K562 (cell line): ENCODE measurements at places on chromosomes 2 and 18. TPM values are rescaled to one million over a fixed set of nuclear protein-coding genes. Genes with fewer than 3 reads are reported as not detected.

Gene UCN
- 0.96 and 1.5 TPM in 2 replicates for polyA plus RNA-seq

Gene MAP3K2
- polyA plus RNA-seq = 4.8 and 4.9 TPM in 2 replicates

Gene HTR2B
- polyA plus RNA-seq = not detected in 2 replicates

Gene CPS1
- polyA plus RNA-seq = 5.1 and 6.0 TPM in 2 replicates

Gene THSD7B
- polyA plus RNA-seq = not detected in 2 replicates

Gene ING5
- 53.3 and 73.4 TPM in 2 replicates for polyA plus RNA-seq

Gene TCF7L1
- 0.03 and 0.05 TPM in 2 replicates for polyA plus RNA-seq

Gene GKN2
- not detected in 2 replicates for polyA plus RNA-seq

Gene CENPA
- 43.6 and 46.2 TPM in 2 replicates for polyA plus RNA-seq

Gene DCDC2C
- not detected in 2 replicates for polyA plus RNA-seq

Gene ELOA2
- polyA plus RNA-seq = not detected in 2 replicates

Gene ANTXR1
- 0.23 and 0.62 TPM in 2 replicates for polyA plus RNA-seq

Gene FBXO15
- 0.08 and 0.11 TPM in 2 replicates for polyA plus RNA-seq

Gene IL36G
- polyA plus RNA-seq = not detected in 2 replicates

Gene RGPD4
- not detected in 2 replicates for polyA plus RNA-seq

Gene DPP4
- polyA plus RNA-seq = not detected in 2 replicates

Gene PSTPIP2
- 27.1 and 33.4 TPM in 2 replicates for polyA plus RNA-seq

Gene SCN9A
- 4.7 and 5.0 TPM in 2 replicates for polyA plus RNA-seq

Gene ZC3H6
- polyA plus RNA-seq = 1.7 and 2.5 TPM in 2 replicates

Gene SERPINB12
- polyA plus RNA-seq = not detected in 2 replicates

Gene OTOS
- not detected in 2 replicates for polyA plus RNA-seq

Gene ATP5MC3
- 1,049 and 1,136 TPM in 2 replicates for polyA plus RNA-seq

Gene NT5DC4
- polyA plus RNA-seq = 1.6 and 5.0 TPM in 2 replicates

Gene ANKMY1
- polyA plus RNA-seq = 11.7 and 11.9 TPM in 2 replicates

Gene SLC4A5
- 0.13 and 0.77 TPM in 2 replicates for polyA plus RNA-seq

Gene KCNE4
- polyA plus RNA-seq = not detected in 2 replicates

Gene SLC16A14
- not detected in 2 replicates for polyA plus RNA-seq

Gene TMEM237
- polyA plus RNA-seq = 11.9 TPM in 2 replicates

Gene RAMP1
- polyA plus RNA-seq = not detected in 2 replicates

Gene CCDC88A
- polyA plus RNA-seq = 30.5 and 33.5 TPM in 2 replicates

Gene POTEC
- polyA plus RNA-seq = 0.01 TPM in 1 of 2 replicates, not detected in the other

Gene DSG4
- polyA plus RNA-seq = not detected in 2 replicates

Gene ZAP70
- 0.20 and 0.76 TPM in 2 replicates for polyA plus RNA-seq

Gene TOGARAM2
- polyA plus RNA-seq = not detected in 2 replicates

Gene SPP2
- not detected in 2 replicates for polyA plus RNA-seq

Gene EGR4
- polyA plus RNA-seq = not detected in 2 replicates

Gene CTNNA2
- 0.04 TPM in 2 replicates for polyA plus RNA-seq

Gene SEPTIN10
- polyA plus RNA-seq = not detected in 2 replicates

Gene CHST9
- not detected in 2 replicates for polyA plus RNA-seq

Gene NTSR2
- polyA plus RNA-seq = not detected in 2 replicates

Gene C2orf80
- polyA plus RNA-seq = not detected in 2 replicates

Gene B3GNT7
- polyA plus RNA-seq = not detected in 2 replicates

Gene MAB21L4
- polyA plus RNA-seq = 0.03 TPM in 1 of 2 replicates, not detected in the other

Gene TDRD15
- not detected in 2 replicates for polyA plus RNA-seq

Gene SGPP2
- not detected in 2 replicates for polyA plus RNA-seq

Gene RGPD5
- 0.68 and 1.1 TPM in 2 replicates for polyA plus RNA-seq

Gene RSAD2
- polyA plus RNA-seq = 0.11 and 0.19 TPM in 2 replicates

Gene TRIM43
- not detected in 2 replicates for polyA plus RNA-seq

Gene MAPK4
- not detected in 2 replicates for polyA plus RNA-seq
